ENCODE measurements at places on chromosomes 6 and 20.

GRCh38 chr6:164502833-164503232 is 806.6 kb downstream of the C6orf118 start:
- no peak for DNase-seq

DNA sequence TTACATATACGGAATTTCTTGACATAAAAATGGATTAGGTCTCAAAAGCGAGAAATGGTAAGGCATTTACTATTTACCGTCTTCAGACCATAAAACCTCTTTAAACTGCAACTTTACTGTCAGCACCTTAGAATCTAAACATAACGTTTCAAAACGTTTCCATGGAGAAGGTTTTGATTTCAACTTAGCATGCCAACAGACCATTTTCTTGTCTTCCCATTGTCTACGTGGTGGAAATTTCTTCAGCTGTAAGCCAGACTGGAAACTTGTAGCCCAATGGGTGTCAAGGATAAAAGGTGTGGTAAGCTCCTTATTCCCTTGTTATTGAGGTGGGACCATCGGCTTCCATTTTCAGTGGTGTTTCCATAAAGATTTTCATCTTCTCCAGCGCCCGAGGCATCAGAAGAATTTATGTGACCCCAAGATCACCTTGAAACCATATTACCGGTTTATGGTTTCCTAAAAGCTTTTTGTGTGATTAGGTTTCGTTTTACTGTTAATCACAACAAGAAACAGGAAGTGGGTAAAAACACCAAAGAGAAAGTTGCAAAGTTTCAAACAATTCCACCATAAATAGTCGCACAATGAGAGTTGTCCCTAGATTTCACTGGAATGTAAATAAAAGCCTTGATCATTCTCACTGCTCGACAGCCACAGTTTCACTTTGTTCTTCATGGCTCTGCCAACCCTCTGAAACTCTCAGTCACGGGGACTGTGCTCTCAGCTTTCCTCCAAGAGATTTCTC is 63.0 kb upstream of the CD2AP start:
- peak; percentile 13 for DNase-seq

- DNase-seq = no peak
Observed at GRCh38 chr20:30484749-30485070, 772.8 kb upstream of the DEFB115 start.

- peak; percentile 54 for DNase-seq
Observed at GRCh38 chr20:53917145-53918019, 153.0 kb downstream of the BCAS1 start.

DNA sequence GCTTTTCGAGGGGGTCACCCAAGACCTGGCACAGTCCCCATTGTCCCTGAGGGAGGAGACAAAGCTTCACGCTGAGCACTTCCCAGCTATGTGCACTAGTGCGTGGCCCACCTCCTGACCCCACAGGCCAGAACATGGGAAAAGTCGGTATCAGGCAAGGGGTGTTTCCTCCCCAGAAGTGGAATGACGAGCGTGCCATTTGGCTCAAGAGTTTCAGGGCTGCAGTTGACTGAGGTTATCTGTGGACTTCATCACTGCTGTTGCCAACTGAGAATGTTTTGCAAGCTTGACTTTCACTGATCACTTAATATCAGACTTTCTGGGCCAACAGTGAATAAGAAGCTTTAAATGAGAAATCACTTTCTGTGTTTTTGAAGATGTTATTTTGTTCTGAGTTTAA is 137.0 kb upstream of the AFDN start:
- no peak for DNase-seq

DNA sequence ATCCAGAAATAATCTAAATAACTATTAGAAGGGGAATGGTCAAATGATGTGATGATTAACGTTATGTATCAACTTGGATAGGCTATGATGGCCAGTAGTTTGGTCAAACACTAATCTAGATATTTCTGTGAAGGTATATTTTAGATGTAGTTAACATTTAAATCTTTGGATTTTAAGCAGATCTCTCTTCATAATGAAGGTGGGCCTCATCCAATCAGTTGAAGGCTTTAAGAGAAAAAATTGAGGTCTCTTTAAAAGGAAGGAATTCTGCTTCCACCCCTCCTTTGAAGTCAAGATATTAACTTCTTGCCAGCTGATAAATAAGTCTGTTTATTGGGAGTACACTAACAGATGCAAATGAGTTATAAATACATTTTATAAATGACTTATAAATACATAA is 760.0 kb upstream of the SLC35B3 start:
- no peak for DNase-seq

DNA sequence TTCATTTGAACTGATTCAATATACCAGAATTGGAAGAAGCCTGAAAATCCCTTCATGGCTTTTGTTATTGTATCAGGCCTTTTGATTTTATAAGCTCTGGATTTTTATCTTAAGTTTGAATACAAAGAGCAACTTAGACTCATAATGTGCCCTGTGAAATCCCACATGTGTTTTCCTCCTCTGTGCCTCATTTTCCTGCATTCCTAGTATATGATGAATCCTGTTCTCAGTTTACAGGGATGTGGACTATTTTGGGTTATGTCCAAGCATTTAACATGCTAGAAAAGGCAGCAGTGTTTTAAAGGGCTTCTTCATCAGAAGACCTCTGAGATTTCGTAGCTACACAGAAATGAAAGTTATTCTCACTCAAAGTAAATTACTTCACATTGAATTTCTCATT is 455.0 kb downstream of the RFPL4B start:
- no peak for DNase-seq

DNA sequence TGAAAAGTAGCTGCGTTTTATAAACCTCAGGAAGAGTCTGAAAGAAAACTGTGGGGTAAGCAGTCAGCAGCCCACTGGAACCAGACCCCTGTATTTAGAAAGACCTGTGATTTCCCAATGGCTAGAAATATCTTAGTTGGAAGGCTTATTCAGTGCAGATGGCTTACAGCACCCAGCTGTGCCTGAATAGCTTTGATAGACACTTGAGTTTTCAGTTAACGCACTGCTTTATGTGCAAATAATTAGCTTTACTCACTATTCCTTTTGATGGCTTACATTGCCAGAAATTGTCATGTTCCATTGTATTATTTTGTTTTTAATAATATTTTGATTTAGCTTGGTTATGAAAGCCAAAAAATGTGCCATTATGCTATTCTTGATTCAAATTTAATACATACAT is 465.3 kb upstream of the SYNCRIP start:
- DNase-seq = no peak

DNA sequence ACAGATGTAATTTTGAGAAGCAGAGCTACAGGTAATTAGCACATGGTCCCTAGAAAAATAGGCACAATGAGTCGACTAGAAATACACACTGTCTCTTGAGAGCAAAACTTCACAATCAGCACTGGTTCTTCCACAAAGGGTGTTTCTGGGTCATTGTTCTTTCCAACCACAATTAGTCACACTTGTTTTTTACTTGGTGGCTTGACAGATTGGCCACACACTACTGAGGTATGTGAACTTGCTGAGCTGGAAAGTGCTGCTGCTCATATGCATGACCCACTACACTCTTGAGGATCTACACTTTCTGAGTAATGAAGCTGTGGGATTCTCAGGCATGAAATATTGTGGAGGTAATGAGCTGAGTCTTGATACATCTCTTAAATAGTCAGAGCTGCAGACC is 347.7 kb downstream of the BCKDHB start:
- no peak for DNase-seq

DNA sequence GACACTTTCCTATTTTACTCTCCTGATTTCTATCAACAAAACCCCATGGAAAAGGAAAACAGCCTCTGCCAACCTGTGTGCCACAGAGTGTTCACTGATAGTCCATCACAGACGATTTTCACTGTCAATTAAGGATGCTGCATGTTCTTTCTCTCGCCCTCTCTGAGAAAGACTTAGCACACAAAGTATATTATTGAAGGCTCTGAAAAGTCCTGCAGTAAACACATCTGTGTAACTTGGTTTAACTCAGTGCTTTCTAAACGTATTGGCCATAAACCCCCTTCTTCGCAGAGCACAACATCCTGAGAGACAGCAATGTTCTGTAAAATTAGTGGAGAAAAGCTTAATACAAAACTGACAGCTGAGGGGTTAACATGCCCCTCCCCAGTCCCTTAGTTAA is 26.6 kb downstream of the MDGA1 start:
- DNase-seq = no peak

DNA sequence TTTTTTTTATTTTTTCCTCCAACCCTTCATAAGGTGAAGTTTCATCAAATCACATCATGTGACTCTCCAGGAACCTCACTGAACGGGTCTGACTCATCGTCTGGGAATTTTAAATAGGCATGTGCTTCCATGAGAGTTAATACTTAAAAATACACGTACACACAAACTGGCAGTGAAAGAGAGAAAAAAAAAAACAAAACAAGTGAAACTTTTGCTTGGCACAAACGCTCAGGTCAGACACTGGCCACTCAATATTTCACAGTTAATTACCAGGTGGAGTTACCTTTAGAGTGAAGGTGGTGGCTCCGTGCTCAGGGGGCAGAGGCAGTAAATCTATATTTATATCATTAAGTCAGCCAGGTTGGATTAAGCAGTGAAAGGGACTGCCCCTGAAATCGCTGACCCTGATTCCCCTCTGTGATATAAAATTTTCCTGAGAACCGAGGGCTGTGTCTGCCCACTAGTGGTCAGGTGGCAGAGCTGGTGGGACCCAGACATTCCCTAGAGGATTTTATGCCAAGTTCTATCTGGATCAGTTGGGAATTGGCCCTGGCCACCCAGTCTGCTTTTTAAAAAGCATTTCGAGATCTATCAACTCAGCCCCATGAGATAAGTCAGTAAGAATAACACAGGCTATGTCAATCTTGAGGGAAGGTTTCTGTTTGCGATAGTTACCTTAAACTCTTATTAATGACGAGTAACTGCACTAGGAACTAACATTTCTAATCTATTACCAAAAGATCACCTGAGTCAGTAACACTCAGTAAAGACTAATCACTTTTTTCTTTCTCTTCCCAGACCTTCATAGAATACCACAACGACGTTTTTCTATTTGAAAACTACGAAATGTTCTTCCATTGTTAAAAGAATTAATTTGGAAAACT is 259.1 kb downstream of the HDGFL1 start:
- peak; percentile 3 for DNase-seq

DNA sequence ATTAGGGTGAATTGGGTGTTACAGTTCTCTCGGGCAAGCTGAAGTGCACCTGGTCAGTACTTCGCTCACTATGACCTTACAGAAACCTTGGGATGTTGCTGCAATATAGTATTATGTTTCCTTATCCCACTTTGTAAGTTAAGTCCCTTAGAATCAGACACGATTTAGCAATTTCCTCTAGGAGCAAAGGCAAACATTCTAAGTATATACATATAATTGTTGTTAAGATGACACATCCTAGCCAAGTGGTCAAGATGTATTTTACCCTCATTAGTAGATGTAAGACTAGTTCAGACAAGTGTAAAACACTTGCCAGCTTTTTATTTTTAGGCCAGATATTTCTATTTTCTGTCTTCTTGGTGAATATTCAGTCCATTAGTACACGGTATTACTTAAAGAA is 31.1 kb upstream of the RGS17 start:
- DNase-seq = no peak

DNA sequence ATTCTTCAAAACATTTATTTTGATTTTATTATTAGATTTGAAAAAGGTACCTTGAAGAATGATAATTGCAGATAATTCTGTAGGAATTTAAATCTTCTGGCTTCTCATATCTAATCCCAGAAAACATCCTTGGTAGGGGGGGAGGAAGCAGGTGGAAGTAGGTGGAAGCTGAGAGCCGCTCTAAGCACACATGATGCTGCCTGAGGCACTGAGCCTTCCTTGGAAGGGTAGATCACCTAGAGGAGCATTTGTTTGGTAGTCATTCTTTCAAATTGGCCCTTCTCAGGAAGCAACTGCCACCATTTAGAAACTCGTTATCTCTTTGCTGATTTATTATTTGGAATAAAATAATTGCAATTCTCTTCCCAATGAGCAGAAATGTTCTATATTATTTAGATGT is 623.3 kb downstream of the CD109 start:
- no peak for DNase-seq

DNA sequence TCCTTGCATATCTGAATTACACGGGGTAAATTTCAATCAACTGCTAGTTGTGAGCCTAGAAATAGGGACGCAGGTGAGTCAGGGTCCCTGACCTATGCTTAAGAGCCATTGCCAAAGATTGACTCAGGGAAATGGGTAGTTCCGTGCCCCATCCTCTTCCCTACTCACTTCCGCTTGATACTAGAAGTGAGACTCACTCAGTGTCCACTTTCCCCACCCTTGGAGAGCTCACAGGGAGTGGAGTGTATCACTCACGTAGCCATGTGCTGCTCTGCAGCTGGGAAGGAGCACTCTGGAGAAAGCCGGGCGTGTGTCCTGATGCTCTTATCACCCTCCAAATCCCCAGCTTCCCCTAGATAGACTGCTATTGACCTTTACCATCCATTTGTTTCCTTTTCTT is 543 bp upstream of the MUC22 start:
- peak; percentile 11 for DNase-seq

DNA sequence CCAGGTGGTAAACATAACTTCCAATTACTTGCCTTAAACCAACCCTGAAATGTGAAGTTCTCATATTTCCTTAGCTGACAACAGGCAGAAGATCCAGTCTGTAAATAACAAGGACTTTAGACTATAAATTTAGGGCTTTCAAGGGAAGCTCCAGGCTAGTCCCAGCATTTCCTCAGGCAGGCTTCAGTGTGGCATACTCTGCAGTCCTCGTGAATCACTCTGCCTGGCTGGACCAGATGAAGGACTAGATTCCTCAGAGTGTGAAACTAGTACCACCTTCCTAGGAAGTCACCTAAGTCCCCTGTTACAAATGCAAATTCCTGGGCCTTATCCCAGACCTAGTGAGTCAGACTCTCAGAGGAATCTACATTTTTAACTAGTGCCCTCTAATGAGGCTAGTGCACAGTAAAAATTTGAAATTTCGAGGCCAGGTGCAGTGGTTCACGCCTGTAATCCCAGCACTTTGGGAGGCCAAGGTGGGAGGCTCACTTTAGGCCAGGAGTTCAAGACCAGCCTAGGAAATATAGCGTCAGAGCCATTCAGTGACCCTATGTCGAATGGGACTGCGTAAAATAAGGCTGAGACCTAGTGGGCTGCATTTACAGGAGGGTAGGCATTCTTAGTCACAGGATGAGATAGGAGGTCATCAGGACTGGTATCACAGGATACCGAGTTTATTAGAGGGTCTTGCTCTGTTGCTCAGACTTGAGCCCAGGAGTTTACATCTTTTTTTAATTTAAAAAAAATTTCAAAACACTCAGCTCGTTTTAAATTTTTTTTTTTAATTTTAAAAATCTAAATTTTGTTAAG is 279.6 kb upstream of the JARID2 start:
- no peak for DNase-seq

- no peak for DNase-seq
Observed at GRCh38 chr6:136656121-136656520, 105.9 kb upstream of the MAP7 start.

GRCh38 chr6:46015119-46015968 is at the start of gene CLIC5:
CLIC5 (minus strand) TSS chr6:46015860; CDS start chr6:46015542, 318 bp downstream.
- no peak for DNase-seq

GRCh38 chr20:19603376-19603750 is 154.7 kb upstream of the RIN2 start:
- DNase-seq = no peak

GRCh38 chr6:52497652-52498408 is 77.7 kb downstream of the EFHC1 start:
- DNase-seq = no peak

Data from globus pallidus (tissue), 1 donor.